ENCODE measurements at places on chromosomes 2 and 18. TPM values are rescaled to one million over a fixed set of nuclear protein-coding genes. Genes with fewer than 3 reads are reported as not detected.

DNA sequence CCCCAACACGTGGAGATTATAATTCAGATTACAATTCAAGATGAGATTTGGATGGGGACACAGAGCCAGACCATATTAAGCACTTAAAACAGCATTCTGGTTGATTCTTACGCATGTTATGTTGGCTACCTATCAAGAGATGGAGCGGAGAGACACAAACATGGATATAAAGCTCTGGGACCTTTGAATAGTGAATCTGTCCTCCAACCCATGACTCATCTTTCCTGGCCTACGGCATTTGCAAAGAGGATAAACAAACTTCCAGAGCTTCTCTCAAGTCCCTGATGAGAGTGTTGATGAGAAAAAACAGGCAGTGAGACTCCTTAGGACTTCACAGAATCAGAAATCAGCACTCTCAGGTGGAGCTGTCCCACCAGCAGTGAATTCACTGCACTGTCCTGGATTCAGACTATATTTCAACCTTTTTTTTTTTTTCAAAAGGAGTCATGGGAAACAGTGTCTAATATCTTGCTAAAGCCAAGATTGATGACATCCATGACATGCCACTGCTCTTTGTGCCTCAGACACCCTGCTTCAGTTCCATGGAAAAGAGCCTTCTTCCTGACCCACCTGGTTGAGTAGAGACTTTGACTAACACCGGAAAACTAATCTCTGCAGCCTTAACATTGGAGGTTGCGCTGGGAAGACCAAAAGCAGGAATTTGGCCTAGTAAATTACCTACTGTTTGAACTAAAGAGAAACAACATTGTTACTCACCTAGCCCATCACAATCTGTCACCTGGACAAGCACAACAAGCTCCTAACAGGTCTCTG lies 62.1 kb upstream of the NPAS2 start:
- H3K4me3 ChIP-seq, result no peak overlapping the region
- peaks cover 15% of the 10 kb centered on the region for H3K4me1 ChIP-seq
- no peak for DNase-seq
- H3K36me3 ChIP-seq, result no peaks in the 10 kb centered on the region
- H3K27me3 ChIP-seq, result no peaks in the 10 kb centered on the region

LAMA1 gene
- 1.5 TPM for total RNA-seq

PKDCC gene
- 146 TPM for total RNA-seq

- peak overlapping the region; percentile 60 for H3K27ac ChIP-seq
- peaks cover 34% of the 10 kb centered on the region for H3K4me1 ChIP-seq
- no peaks in the 10 kb centered on the region for H3K27me3 ChIP-seq
- DNase-seq, result no peak
Measured at GRCh38 chr2:239399433-239399920, 1.3 kb downstream of the HDAC4 start.

IL1A gene
- 0.98 TPM for total RNA-seq

CHRNG gene
- total RNA-seq, result not detected

GRCh38 chr18:24140697-24141096 lies 1.8 kb downstream of the CABYR start:
- H3K4me3 ChIP-seq, result no peak overlapping the region
- DNase-seq, result no peak
- peaks cover 14% of the 10 kb centered on the region for H3K4me1 ChIP-seq
- no peaks in the 10 kb centered on the region for H3K36me3 ChIP-seq
- no peak overlapping the region for H3K27ac ChIP-seq

GRCh38 chr18:79315596-79315995 lies 80.1 kb upstream of the NFATC1 start:
- H3K27ac ChIP-seq, result no peak overlapping the region
- H3K4me3 ChIP-seq, result no peak overlapping the region
- no peaks in the 10 kb centered on the region for H3K4me1 ChIP-seq

DNA sequence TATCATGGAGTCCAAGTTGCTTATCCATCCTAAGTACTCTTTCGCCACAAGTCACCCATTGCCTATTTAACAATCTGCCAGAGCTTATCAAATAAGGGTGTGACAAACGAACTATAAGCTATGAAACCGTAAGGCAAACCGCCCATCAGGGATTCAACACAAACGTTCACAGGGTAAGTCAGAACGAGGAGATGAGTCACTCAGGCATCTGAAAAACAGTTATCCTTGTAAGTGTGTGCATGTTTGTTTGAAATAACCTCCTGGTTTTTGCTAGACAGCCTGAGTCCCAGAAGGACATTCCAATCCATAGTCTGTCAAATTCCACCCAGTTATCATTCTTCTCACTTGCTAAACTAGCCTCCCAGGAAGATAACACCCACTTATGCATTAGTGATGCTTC lies 299.1 kb downstream of the PAX3 start:
- H3K36me3 ChIP-seq, result no peaks in the 10 kb centered on the region
- H3K27ac ChIP-seq, result no peak overlapping the region
- H3K4me1 ChIP-seq, result no peaks in the 10 kb centered on the region

CDK5R2 gene
- total RNA-seq, result 0.49 TPM

Data from vagina (tissue), 2 donors.